ENCODE measurements at places on chromosomes 6 and 20.

DNA sequence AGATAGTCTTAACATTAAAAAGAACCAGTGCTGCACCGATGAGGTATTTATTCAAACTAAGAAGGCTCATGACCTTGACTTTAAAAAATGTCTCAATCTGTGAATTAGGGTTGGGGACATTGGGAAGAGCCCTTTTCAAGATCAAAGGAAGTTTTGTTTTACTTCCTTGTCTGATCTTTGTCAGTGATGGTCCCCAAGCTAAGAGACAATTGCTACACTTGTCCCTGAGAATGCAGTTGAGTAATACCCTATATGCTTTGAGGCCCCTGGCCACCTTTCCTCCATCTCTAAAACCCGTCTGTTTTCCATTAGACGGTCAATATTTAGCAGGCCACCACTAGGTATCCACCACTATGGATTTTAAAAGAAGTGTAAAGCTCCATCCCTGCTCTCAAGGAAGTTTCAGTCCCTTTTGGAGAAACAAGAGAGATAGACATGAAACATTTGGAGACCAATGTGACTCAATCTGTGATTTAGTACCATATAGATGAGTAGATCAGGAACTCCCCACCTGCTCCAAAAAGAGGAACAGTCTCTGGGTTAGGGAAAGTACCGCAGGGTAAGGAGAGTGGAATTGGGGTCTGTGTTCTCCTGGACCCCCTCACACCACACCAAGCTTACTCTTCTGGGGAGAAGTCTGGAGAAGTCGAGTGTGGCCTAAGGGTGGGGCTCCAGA lies 99.1 kb upstream of the ISM1 start:
- no peak for ATAC-seq

DNA sequence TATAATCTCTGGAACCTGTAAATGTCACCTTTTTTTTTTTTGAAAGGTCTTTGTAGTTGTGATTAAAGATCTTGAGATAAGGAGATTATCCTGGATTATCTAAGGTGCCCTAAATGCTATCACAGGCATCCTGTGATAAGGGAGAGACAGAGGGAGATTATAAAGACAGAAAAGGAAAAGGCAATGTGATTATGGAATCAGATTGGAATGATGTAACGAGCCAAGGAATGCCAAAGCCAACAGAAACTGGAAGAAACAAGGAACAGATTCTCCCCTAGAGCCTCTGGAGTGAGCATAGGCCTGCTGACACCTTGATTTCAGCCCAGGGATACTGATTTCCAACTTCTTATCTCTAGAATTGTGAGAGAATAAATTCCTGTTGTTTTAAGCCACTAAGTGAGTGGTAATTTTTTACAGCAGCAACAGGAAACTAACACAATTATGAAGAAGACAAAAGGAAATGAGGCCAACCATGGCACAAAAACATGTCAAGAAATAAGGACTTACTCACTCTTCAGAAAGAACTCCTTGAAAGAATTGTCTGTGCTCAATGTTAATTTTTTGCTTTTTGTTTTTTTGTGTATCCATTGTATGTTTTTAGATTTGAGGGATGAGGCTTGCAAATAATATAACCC lies 82.7 kb downstream of the CFAP61 start:
- no peak for ATAC-seq

DNA sequence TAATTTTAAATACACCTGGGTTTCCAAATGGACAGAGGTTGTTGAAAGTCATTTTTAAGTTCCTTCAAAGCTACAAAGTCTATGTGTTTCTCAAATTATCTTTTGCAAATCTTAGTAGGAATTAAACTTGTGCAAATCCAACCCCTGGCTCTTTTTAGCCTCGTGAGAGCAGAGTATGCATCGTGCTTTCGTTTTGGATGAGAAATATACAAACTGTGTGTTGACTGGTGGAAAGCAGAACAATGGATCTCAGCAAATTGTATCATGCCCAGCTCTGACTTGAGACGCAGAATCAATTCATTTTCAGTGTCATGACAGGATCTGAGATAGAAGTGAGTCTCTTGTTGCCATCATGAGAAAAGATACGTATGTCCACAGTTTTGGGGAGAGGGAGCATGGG lies 542.4 kb upstream of the FLRT3 start:
- no peak for ATAC-seq

GRCh38 chr20:21901470-21902275 lies 196.2 kb downstream of the PAX1 start:
- no peak for ATAC-seq

- ATAC-seq, result no peak
Observed at GRCh38 chr6:81511423-81511822, 241.1 kb downstream of the TENT5A start.

DNA sequence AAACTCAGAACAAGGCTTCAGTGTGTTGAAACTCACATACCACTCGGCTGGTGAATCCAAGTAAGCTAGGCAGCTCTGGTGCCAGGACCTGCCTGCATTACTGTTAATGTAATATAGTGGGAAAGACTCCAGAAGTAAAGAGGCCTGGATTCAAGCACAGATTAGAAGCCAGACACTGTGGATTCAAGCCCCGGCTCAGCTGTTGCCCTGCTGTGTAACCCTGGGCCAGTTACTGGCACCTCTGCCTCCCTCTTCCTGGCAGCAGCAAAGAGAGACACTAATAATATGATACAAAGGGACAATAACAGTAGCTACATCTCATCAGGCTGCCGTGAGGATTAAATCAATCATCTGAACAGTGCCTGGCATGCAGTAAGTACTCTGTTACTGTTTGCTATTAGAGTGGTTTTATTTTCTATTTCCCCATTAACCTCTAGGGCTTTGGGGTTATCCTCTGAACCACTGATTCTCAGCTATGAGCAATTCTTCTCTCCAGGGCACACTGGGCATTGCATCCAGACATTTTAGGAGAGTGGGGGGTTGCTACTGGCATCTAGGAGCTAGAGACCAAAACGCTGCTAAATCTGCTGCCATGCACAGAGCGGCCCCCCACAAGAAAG lies 92.9 kb downstream of the ZMYND8 start:
- ATAC-seq, result peak; percentile 78

All from SK-N-SH treated with all-trans-retinoic acid at 6 μM for 48 hours (cell line).